ENCODE measurements at places on chromosomes 6 and 20.

DNA sequence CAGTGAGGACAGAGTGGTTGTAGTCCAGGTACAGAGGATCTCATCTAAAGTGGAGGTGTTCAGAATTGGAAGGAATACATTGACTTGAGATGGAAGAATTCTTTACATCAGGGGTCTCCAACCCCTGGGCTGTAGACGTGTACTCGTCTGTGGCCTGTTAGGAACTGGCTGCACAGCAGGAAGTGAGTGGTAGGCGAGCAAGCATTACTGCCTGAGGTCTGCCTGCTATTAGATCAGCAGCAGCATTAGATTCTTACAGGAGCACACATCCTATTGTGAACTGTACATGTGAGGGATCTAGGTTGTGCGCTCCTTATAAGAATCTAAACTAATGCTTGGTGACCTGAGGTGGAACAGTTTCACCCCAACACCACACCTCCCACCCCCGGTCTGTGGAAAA is 121.1 kb downstream of the CDKAL1 start:
- no peak for DNase-seq

DNA sequence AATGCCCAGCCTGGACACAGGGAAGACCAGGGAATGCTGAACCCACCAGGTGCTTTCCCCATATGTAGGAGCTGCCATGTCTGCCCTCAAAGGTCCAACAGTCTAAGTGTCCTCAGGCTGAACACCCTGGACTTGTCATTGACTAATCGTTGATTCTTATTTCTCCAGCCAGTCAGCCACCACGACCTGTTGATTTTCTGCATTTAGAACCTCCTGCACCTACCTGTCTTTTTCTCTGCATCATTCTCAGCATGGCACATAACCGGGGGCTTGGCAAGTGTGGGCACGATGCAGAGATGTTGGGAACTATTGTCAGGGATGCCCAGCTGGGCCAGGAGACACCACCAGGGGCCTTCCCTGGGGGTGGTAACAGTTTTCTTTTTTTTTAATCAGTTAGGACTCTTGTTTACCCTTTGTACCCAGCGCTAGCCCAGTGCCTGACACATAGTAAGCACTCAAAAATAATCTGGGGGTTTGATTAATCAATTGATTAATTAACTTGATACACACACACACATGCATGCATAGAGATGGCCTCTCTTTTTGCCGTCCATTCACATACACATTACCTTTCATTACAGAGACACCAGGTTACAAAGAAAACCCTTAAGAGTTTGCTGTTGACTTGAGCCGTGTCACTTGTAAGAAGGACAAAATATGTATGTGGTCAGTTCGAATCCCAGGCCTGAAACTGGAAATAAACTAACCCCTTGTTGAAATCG is 29.0 kb upstream of the SCUBE3 start:
- no peak for DNase-seq

- DNase-seq, result no peak
These were observed 5.9 kb downstream of the TEAD3 start for GRCh38 chr6:35490821-35491557.

DNA sequence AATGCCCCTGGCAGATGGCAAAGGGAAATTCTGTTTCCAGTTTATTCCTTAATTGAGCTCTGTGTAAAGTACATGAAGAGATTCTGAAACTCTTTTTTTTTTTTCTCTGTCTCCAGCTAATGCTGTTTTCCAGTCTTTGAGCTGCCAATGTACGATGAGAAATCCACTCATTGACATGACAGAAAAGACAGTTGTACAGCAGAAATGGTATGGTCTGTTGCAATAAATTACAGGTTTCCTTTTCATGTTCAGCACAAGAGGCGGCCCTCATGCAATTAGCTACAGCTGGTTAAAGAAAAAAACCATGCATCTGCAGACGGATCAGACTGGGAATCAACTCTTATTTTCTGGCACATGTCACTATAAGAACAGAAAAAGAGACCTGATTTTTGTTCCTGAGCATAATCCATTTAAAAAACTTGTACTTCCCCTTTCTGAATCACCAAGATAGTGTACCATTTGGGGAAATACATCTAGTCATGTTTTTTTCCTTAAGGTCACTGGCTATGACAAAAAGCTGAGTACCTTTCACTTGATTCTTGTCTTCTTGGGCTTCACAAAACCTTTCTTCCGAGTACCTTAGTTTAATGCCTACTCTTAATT is 289.8 kb upstream of the PREP start:
- DNase-seq, result peak; percentile 61

- no peak for DNase-seq
These were observed 68.8 kb downstream of the TSHZ2 start for GRCh38 chr20:53040693-53041589.

GRCh38 chr6:134183844-134184243 is 131.4 kb upstream of the SLC2A12 start:
- DNase-seq, result no peak

- no peak for DNase-seq
These were observed 1.1 kb upstream of the PTK7 start for GRCh38 chr6:43074847-43075669.

GRCh38 chr6:10884245-10884972 is 2.4 kb upstream of the SYCP2L start:
- DNase-seq, result no peak

DNA sequence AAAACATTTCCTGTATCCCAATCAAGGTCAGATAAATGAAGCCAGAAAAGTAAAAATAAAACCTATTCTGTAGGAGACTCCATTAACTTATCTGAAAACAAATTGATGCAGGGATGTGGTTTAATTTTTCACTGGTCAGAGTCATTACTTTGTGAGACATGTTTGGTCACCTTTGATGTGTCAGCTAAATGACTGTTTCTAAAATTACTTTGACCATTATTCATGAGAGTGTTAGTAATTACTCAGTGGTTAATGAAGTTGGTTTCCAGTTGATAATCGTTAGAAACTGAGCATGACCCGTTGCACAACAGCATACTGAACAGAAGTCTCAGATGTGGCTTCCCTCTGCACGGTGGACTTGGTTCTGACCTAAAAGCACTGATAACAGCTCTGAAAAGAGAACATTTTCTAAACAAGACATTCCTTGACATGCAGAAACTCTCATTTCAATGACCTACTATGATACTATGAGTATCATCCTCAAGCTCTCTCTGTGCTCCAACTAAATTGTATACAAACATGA is 410.5 kb upstream of the RNF217 start:
- no peak for DNase-seq

DNA sequence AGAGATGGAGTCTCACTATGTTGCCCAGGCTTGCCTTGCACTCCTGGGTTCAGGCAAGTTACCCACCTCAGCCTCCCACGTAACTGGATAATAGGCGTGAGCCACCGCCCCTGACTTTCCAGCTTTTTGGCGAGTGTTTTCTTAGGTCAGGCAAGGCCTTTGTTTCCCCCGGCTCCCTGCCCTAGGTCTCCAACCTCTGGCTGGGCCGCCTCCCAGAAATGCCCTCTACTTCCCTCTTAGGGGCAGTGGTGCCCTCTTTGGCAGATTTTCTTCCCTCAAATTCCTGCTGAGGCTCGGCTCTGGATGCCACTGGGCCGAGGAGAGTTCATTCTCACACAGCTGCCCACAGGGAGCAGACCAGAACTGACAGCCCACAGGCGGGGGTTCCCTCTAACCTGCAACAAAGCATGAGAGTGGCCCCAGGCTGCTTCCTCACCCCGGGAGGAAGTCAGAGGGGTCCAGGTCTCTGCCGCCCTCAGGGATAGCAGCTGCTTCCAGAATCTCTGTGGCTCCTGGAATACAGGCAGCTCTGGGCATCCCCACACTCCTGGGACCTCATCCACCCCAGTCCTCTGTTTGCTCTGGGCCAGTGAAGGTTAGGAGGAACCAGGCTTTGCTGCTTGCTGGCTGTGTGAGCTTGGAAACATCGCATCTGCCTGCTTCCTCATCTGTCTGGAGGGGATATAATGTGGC is 56.5 kb downstream of the TCP11 start:
- no peak for DNase-seq

DNA sequence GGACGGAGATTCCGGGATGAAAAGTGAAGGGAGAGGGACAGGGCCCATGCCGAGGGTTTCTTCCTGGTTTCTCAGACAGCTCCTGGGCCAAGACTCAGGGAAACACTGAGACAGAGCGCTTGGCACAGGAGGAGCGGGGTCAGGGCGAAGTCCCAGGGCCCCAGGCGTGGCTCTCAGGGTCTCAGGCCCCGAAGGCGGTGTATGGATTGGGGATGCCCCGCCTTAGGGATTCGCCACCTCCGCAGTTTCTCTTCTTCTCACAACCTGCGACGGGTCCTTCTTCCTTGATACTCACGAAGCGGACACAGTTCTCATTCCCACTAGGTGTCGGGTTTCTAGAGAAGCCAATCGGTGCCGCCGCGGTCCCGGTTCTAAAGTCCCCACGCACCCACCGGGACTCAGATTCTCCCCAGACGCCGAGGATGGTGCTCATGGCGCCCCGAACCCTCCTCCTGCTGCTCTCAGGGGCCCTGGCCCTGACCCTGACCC is 55.0 kb upstream of the HLA-A start:
- peak; percentile 52 for DNase-seq

DNA sequence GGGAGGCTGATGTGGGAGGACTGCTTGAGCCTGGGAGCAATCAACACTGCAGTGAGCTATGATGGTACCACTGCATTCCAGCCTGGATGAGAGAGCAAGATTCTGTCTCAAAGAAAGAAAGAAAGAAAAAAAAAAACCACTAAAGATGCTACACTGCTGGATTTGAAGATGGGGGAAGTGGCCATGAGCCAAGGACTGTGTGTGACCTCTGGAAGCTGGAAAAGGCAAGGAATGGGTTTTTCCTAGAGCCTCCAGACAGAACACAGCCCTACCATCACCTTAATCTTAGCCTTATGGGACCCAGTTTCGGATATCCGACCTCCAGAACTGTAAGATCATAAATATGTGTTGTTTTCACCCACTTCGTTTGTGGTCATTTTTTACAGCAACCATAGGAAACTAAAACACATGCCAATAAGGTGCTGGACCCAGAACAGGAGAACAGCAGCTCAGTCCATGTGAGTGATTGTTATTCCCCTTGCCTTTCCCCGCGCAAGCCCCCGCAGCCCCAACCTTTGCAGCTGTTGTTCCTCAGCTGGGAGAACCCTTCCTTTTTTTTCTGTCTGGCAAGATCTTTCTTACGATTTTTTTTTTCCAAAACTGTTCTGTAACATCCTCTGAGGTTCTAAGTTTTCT is 11.1 kb upstream of the VAPB start:
- DNase-seq, result no peak

DNA sequence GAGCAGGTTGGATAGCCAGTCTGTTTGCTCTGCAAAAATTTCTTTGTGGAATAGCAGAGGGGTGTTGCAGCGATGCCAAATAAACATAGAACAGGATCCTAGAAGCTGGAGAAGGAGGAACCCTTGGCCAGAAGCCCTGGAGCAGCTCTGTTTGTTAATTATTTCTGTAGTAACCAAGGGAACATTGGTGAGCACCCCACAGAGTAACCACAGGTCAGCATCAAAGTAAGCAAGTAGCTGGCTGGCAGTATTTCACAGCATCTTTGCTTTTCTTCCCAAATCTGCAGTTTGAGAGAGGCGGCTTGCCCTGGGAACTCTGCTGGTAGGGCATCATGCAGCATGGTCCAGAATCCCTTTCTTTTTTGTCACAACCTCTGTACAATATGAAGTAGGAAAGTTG is 12.7 kb upstream of the APMAP start:
- DNase-seq, result no peak
